ENCODE measurements at places on chromosomes 2 and 18.

DNA sequence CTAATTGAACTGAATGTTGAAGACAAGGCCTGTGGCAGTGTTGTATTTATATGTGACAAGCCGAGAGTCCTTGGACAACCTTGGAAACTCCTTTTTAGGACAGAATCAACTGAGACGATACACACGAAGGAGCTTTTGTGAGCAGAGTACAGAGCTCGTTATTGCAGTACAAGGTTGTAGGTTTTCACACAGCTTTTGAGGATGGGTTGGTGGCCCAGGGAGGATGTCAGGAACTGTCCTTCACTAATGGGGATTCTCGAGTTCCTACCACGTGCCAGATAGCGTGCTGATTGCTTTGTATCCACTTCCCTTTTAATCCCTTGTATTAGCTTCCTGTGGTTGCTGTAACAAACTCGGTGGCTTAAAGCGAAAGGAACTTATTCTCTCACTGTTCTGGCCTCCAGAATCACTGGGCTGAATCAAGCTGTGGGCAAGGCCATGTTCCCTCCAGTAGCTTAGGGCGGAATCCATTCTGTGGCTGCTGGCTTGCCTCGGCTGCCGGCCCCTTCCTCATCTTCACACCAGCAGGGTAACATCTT is 20.2 kb downstream of the INPP4A start:
- DNase-seq = no peak

GRCh38 chr2:239727182-239727775 is 297.9 kb downstream of the NDUFA10 start:
- no peak for DNase-seq

DNA sequence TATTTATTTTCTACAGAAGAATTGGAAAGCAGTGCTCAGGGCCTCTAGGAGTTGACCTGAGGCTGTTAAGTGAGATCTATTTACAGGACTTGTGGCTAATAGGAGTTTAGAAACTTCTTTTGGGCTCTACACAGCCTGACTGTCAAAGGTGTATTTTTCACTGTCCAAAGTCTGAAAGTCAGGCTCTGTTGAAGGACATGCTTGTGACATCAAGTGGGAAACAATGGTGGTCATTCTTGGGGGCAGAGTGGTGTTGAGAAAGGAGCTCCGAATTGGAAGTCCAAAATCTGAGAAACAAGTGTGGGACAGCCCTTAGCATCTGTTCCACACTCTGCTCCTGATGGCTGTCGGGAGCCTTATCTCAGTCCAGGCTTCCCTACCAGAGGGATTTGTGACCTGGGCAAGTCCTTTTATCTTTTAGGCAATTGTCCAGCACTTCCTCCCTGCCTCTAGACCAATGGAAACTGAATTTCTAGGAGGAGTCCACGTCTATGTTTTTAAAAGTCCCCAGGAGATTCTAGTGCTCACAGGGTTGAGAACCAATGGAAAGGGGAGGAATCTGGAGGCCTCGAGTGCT is 76.4 kb downstream of the LIPG start:
- DNase-seq = no peak

DNA sequence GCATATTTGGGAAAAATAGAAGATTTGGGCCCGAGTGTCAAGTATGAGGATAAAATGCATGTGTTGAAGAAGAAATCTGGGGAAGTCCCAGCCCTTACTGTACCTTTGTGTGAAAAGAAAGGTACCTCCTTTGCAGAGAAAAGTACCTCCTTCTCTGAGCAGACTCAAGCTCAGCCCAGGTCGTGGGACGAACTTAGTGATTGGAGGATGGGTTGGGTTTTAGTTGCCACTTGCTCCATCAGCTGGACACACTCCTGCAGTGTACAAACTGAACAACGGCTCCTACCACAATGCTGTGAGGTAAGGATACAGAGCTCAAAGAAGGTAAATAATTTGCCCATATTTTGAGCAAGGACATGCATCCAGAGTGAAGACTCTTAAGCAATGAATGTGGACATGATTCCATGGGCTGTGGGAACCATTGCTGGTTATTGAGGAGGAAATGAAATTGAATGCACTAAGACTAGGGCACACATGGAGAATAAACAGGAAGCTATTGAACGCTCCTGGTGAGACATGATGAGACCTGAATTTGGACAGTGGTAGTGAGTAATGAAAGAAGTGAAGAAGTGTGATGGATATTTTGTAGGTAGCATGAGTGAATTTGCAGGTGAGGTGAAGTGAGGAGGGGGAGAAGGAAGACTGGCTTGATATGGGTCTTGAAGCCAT is 49.8 kb upstream of the IL1RL1 start:
- no peak for DNase-seq

GRCh38 chr2:112712465-112712864 is 8.4 kb upstream of the NT5DC4 start:
- DNase-seq = no peak

GRCh38 chr2:121075006-121075551 is 209.9 kb downstream of the TFCP2L1 start:
- peak; percentile 79 for DNase-seq

- DNase-seq = no peak
Observed at GRCh38 chr2:47265158-47265557, 110.0 kb upstream of the STPG4 start.

DNA sequence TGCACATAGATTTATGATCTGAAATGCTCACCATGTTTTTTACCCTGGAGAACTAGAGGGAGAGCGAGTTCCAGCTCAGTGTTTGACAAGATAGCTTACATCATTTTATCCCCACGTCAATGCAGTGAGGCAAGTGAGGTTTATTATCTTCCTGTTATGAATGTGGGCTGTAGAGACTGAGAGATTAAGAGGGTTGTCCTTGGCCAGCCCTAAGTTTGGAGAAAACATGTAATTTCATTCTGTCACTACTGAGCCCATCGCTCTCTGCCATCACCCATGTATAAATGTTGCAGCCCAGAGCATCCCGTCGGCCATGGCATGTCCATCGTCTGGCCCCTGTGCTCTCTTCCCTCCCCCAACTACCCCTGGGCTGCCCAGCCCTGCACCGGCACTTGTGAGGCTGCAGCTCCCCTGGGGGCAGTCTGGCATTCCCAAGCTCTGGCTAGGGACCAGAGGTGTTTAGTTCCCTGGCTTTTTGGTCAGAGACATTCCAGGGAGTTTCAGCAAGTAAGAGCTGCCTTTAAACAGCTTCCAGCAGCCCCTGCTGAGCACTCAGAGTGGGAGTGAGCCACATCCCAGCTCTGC is 136.7 kb downstream of the ANTXR1 start:
- peak; percentile 31 for DNase-seq

GRCh38 chr2:54524226-54524991 is 68.3 kb downstream of the SPTBN1 start:
- DNase-seq = no peak

- DNase-seq = no peak
Observed at GRCh38 chr18:48412339-48412929, 3.3 kb upstream of the ZBTB7C start.

GRCh38 chr2:183242937-183243336 is 118.7 kb downstream of the NUP35 start:
- peak; percentile 28 for DNase-seq

GRCh38 chr18:37426586-37426985 is 139.0 kb downstream of the CELF4 start:
- no peak for DNase-seq

DNA sequence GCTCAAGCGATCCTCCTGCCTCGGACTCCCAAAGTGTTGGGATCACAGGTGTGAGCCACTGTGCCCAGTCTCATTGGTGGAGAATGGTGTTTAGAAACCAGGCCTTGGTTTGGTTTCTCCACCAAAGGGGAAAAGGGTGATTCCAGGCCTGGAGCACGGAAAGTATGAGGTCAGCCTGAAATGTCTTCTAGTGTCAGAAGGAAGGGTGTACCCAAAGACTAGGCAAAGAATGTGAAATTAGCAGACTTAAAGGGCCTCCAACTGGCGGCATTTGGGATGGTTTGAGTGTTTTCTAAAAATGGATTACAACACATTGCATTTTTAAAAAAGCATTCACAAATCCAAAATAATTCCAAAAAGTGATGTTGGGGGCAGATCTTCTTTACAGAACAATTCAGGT is 139.6 kb downstream of the SH3BP4 start:
- DNase-seq = no peak

DNA sequence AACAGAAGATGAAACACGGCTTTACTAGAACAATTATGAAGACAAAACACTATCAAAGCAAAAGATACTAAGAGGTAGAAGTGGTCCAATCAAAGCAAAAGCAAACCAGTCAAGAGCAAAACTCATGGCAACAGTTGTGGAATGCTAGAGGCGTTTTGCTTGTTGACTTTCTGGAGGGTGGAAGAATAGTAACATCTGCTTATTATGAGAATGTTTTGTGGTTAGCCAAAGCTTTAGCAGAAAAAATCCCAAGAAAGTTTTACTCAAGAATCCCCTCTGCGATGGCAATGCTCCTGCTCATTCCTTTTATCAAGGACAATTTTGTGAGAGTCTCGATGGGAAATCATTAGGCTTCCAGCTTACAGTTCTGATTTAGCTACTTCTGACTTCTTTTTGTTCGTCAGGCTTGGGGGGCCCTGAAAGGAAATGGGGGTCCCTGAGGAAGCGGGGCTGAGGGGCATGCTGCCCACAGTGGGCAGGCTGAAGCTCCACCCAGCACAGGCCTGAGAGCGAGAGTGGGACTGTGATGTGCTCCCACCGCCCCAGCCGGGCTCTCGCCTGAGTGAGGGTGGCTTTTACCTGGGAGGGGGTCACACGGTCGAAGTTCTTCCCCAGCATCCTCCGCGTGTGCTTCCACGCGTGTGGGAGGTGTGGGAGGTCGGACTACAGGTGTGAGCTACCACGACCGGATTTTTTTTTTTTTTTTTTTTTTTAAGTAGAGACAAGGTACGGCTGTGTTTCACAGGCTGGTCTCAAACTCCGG is 49.0 kb upstream of the MC4R start:
- DNase-seq = no peak

DNA sequence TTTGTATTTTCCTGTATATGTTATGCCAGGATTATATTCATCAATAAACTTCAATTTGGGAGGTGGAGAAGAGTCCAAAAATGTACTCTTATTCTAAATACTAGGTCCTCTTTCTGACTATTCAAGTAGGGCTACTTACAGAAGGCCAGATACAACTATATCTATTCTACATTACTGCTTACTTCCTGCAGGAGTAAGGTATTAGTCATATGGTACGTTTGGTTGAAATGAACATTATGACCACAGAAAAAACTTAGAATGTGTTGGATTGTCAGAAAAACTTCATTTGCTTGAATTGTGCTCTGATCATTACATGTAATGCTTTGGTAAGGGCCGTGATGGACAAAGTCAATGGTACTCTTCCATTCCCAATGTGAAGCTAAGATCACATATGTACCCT is 35.0 kb downstream of the STAT4 start:
- no peak for DNase-seq

GRCh38 chr2:98385050-98385699 is 38.9 kb downstream of the CNGA3 start:
- peak; percentile 82 for DNase-seq

- DNase-seq = no peak
Observed at GRCh38 chr18:63454497-63454896, 22.3 kb upstream of the SERPINB5 start.

DNA sequence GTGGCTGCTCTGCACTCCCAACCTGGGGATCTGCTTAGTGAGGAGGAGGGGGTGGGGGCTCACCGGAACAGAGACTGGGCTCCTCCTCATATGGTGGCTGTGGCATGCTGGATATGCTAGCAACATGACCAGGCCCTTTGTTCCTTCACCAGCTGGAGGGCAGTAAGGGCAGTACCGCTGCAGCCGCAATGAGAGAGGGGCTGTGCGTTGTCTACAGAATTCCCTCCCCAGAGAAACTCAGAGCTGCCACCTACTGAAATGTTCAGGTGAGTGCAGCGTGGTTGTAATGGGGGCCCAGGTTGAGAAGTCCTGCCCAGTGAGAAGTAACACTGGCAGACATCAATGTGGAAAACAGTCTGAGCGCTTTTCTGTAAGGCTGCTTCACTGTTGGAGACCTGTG is 1211.9 kb upstream of the NXPH2 start:
- no peak for DNase-seq

All from lung (tissue), 17 donors.